ENCODE measurements at places on chromosomes 7 and 10. TPM values are rescaled to one million over a fixed set of nuclear protein-coding genes. Genes with fewer than 3 reads are reported as not detected.
A peak's percentile ranks its signal among the peaks of the same experiment; 100 is the strongest.

GRCh38 chr10:53716156-53716555 is 943.6 kb upstream of the MBL2 start:
- no peak for DNase-seq

- DNase-seq = no peak
Measured at GRCh38 chr10:36412942-36413341, 712.5 kb upstream of the ANKRD30A start.

DNA sequence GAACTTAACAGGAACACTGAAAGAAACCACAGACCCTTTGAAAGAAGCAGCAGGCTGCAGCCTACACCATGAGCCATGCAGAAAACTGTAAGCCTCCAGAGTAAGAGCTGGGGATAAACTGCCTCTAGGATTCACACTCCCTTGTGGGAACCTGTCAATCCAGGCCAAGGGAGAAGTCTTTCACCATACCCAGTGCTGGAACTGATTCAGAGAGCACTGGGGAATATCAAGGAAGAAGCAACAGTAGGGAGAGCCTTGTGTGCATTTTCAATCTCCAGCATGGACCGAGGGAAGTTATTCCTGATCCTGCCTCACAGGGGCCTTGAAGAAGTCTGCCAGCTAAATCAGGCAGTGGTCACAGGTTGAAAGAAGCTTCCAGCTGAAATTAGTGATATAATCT is 282.2 kb downstream of the AGMO start:
- DNase-seq = no peak

GRCh38 chr7:73977619-73978618 is 50.1 kb upstream of the ELN start:
- DNase-seq = peak; percentile 49

- DNase-seq = no peak
Measured at GRCh38 chr7:37656913-37657530, 26.5 kb upstream of the GPR141 start.

DNA sequence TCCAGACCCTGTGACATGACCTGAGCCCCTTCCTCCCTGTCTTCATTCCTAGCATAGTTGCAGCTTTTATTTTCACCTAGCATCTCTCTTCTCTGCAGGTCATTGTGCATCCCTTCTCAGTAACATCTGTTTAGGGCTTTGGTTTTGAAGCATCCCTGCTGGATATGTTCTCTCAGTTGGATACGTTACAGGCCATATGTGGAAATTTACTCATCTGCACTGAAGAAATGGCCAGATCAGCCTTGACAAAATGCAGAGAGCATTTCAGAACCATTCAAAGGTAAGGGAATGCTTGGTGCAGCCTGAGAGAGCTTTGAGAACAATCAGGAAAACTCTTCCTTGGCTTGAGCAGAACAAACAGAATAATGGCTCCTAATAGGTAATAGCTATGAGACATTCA is 647.0 kb downstream of the KCNMA1 start:
- DNase-seq = no peak

DNA sequence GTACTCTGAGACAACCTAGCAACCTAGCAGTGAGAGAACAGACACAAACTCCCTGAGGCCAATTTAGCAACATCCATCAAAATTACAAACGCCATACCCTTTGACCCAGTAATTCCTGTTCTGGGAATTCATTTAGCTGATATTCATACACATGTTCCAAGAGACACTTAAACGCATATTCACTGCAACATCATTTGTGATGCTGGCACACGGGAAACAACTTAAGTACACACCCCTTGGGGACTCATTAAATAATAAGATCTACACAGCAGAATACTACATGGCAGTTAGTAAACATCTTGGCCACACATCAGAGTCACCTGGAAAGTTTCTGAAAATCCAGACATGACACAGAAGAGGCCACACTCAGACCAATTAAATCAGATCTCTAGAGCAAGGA is 17.6 kb downstream of the NUDCD3 start:
- no peak for DNase-seq

The UNCX gene
- polyA plus RNA-seq = 1.4 TPM

The HYAL4 gene
- polyA plus RNA-seq = 0.24 TPM

The IFIT1 gene
- 40.9 TPM for polyA plus RNA-seq

The DNAJC12 gene
- polyA plus RNA-seq = 33.9 TPM

The SAMD9L gene
- polyA plus RNA-seq = 4.5 TPM
